ENCODE measurements at places on chromosomes 2 and 18.

- no peak for DNase-seq
Observed at GRCh38 chr2:195782156-195782555, 125.1 kb downstream of the SLC39A10 start.

DNA sequence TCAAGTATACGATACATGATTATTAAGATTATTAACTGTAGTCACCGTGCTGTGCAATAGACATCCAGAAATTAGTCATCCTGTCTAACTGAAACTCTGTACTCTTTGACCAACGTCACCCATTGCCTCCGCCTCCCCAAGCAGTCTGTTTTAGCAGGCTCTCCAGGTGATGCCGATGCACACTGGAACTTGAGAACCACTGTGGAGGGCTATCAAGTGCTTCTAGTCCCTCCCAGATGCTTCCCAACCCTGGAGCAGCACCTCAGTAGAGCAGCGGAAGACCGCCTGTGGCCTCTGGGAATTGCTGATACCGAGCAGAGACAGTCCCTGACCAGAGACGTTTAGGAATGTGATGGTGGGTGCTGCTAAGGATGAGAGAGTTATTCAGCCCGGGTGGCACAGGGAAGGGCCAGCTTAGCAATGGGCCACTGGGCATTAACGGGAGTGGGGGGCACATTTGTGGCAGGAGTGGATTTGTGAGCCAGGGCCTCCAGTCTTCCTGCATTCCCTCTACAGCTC is 50.7 kb downstream of the LIPG start:
- DNase-seq, result no peak

GRCh38 chr2:133674066-133674432 is 105.8 kb upstream of the NCKAP5 start:
- no peak for DNase-seq

DNA sequence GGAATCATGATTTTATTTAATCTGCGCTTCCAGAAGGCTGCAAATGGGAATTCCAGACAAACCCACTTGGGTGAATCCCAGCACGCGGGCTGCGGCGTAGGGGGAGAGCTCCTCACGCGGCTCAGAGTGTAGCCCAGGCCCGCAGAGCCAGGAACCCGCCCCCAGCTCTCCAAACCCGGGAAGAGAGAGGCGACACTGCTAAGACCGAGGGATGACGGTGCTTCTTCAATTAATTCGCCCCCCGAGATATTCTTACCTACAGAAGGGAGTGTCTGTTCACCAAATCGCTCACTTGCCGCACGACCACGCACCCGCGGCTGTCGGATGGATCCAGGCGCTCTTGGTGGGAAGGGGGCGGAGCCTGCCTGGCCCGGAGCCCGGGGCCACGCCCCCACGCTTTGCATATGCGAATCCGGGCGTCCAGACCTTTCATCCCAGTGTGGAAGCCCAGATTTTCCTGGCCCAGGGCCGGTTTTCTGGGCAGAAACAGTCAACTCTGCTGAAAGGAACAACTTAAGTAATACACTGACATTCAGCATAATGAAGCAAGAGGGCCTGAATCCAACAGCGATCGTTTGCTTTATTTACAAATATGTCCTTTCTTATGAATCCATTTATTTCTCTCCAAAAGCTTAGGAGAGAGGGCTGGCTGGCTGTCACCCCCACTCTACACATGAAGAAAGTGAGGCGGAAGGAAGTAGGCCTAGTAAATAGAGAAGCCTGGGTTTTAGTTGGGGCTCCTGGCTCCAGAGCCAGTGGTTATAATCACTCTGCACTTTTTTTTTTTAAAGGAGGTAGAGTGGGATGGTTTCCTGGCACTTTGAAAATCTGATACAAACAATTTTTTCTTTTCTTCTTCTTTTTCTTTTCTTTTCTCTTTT is at the start of gene SLC19A3:
SLC19A3 (minus strand) TSS at position 342 of the 881 bp plus-strand sequence. CDS start 15,710 bp downstream, outside the sequence.
- peak; percentile 86 for DNase-seq

- no peak for DNase-seq
Observed at GRCh38 chr2:158659483-158659882, 135.6 kb upstream of the DAPL1 start.

GRCh38 chr18:67938660-67939059 is 422.1 kb upstream of the DSEL start:
- DNase-seq, result peak; percentile 5

GRCh38 chr18:48022531-48023329 is 92.3 kb upstream of the SMAD2 start:
- DNase-seq, result peak; percentile 74

DNA sequence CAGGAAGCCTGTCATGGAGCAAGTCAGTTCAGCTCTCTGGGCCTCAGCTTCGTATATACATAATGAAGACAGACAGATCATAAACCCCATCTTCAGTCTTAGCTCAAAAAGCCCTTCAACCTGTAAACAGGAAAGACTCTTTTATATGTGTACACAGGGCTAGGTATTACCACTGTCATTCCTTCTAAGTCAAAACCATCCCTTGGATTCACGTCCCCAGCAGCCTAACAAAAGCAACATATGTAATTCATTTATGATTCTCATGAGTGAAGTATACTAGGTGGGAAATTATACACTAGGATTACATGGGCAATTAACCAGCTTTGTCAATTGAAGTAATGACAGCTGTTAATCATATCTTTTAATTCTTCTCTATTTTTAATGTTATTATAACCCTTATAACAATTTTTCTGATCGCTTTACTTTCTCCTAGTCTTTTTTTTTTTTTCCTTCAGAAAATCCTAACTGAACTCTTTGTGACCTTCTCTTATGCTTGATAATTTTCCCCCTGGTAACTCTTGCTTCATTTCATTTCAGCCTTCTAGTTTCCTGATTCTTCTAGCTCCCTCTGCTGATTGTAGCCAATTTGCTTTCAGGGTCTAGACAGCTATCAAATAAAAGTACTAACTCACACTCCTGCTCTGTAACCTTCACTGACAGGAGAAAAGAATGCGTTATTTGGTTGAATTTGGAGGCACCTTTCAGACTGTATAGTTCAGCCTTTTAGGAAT is 99.7 kb downstream of the RBM43 start:
- DNase-seq, result peak; percentile 54

- DNase-seq, result no peak
Observed at GRCh38 chr18:44474067-44474411, 206.6 kb upstream of the SETBP1 start.

DNA sequence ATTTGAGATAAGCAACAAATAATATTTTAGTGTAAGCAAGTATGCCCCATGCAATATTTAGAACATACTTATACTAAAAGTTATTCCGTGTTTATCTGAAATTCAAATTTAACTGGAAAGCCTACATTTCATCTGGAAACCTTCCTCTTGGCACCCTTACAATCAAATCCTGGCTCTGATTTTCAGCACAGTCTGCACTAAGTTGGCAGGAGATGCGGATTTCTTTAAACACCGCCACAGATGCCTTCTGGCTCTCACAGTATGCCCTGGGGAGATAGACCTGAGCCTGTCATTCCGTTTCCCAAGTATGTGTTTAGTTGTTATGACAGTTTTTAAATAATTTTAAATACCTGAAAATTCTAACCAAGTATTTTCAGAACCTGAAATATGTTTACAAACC is 7.3 kb upstream of the MLPH start:
- no peak for DNase-seq

DNA sequence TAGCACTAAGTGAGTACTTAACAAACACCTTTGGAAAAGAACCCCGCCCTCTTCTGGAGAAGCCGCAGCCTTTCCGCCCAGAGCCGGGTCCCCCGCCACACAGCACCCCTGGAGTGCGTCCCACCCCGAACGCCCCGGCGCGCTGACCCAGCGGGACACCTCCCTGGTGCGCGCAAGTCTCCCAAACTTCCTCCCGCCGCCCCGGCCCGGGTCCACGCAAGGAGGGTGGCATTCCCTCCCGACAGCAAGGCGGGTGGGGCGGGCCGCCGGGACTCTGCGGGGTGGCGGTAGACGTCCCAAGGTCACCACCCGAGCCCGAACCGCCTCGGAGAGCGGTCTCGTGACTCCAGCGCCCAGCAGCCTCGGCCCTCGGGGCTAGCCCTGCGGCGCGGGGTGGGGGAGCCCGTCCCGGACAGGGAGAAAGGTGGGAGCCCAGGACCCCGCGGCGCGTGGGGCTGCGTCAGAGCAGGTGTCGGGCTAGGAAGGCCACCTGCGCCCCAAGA is 598 bp downstream of the CCDC93 start:
- peak; percentile 76 for DNase-seq

DNA sequence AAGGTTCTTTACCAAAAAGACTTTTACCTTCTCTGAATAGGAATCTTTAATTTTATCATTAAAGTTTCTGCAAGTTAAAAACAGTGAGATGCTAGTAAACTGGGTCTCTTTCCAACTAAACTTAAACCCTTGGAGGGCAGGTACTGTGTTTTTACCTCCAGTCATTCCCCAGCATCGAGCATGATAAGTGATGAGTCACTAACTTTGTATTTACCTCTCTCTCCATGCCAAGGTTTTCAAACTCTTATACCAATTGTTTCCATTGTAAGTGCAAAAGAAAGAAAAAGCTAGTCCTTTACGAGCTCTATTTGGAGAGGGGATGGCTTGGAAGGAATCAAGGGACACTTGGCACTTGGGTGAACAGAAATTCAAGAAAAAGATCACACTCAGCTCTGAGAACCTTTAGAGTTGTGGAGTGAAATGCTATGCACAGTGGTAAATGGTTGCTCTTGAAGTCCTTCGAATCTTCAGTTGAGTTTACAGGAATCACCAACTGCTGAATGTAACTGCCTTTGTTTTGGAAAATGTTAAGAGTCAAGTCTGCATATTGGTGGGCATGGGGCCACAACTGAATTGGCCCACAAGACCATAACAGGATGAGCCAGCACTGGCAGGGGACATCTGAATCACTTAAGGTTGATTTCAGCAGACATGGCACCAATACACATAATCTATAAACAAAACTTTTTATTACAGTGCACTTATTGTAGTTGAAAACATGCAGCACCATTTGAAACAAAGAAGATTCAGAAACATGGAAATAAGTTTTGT is 8.3 kb upstream of the RBM43 start:
- no peak for DNase-seq

DNA sequence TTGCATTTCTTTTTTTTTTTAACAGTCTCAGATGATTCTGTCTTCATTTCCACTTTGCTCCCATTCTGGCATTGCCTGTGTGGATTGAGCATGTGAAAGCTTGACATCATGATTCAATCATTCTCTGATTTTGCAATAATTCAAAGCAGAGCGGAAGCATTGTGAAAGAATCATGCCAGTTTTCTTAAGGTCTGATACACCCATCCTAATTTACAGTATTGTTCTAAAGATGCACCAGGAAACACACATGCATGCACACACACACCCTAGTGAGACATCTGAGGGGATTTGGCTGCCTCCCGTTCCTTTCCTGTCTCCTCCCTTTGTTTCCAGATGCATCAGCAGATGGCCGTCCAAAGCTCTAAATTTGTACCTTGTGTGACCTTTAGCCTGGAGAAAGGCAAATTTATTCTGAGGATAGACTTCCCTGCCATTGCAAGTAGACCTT is 97.3 kb downstream of the FMNL2 start:
- DNase-seq, result peak; percentile 75

DNA sequence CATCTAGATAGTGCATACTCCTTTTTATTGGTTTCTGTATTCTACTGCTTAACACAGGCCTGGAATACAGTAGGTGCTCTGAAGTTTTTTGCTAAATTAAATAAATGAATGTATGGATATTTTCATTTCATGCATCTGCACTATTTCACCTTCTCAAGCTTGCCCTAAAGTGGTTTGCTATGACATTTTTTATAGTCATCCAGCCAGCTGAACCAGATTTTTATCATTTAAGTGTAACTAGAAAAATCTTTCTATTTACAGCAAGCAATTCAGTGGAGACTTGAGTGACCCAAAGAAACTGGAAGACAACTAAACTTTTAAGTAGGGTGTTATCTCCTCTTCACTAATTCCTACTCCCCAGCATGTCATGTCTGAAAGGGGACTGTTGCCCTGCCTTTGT is 354.9 kb downstream of the OSR1 start:
- DNase-seq, result no peak

DNA sequence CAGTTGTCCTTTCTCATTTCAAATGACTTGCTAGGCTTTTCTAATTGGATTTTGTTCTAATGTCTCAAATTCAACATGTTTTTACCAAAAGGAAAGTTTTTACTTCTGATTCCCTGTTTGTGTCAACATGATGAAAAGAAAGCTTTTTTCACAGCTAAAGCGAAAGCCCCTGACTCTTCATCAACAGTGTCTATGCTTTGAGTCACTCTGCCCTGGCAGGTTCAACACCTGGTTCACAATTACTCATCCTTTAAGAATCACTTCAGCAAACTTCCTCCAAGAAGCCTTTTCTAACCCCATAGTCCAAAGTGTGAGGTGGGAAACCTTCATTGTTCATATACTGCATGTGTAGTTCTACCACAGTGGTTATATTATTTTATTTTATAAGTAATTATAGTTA is 7.6 kb upstream of the DSG2 start:
- DNase-seq, result no peak

- peak; percentile 71 for DNase-seq
Observed at GRCh38 chr2:18046558-18047212, 168.2 kb downstream of the KCNS3 start.

DNA sequence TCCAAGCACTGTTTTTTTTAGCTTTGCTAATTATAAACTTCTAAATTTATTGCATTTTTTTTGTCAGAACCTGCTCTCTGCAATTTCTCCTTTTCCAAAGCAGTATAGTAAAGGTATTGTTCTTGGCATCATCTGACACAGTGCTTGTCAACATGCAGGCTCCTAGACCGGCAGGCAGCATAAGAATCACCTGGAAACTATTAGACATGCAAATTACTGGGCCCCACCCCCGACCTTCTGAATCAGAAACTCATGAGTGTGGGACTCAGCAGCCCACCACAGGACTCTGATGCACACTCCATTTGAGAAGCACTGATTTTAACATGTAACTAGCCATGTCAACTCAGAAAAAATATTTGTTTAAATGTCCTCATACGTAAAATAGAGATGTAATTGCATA is 551.1 kb upstream of the CELF4 start:
- no peak for DNase-seq

DNA sequence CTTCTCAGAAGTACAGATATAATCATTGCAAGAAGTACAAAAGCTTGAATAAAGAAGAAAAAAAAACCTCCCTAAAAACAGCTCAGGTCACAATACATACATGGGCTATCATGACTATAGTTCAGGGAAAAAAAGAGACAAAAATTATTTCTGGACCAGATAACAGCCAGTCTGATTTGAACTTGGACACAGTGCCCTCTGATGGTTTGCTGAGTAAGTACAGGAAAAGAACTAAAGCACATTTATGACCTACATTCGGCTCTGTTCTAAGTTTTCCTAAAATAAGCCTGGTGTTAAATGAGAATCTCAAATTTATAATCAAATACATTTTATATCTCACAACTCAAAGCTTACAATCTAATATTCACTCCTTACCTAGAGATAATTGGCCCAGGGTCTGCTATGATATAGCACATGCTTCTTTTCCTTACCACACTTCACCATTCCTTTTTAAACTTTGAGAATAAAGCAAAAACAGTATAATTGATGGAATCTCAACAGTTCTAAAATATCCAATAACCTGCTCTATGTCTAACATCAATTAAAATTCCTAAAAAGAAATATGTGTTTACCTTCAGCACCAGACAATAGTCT is 81.1 kb downstream of the RAPH1 start:
- peak; percentile 66 for DNase-seq

- DNase-seq, result peak; percentile 78
Observed at GRCh38 chr2:19540739-19541525, 182.5 kb upstream of the OSR1 start.

Data from GM03348 (cell line).